ENCODE measurements at places on chromosomes 6 and 20.

DNA sequence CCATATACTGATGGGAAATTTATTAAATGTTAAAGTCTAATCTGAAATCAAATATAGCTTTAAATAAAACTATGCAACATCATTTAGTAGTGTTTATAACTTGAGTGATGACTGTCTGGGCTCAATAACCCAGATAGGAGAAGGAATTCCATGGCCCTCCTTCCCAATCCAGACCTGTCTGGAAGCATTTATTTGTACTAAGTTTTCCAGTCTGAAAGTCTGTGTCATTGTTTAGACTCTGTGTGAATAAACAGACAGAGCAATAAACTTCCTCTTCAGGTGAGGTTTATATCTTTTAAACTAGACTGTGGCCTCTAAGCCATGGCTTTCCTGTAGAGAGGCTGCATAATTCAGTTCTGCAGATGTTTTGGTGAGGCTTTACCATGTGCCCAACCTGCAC is 176.4 kb downstream of the SOX4 start:
- DNase-seq, result no peak

- no peak for DNase-seq
Measured at GRCh38 chr6:20581070-20581469, 46.8 kb downstream of the CDKAL1 start.

DNA sequence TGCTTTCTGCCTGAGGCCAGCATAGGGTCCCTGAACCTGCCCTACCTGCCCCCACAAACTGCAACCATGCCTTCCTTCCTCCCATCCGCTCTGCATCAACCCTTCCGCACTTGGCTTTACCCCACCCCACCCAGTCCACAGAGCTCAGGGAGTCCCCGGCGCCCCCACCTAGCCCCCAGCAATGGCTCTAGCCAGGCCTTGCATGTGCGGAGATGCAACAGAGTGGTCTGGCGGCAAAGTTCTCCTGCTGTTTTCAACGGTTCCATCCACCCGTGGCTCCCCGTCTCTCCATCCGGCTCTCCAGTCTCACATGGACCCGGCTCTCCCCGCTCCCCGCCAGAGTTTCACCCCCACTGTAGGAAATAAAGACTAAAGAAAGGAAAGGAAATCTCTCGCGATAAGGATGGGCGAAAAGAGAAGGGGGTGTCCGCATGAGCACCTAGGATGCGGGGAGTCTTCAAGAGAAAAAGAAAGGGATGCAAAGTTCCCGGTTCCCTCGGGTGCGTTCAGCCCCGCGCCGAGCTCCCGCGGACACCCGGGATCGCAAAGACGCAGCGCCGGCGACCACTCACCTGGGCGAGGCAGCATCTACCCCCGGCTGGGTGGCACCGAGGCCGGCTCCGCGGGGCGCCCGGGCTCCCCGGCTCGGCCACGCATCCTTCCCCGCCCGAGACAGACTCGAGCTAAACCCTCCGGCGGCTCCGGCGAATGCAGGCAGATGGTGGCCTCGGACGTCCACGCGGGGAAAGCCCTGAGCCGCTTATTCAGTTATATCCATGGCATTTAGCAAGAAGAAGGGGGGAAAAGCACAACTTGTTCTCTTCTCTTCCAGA is 579 bp downstream of the LRFN2 start:
- no peak for DNase-seq

GRCh38 chr6:111666847-111667246 is 61.2 kb upstream of the TRAF3IP2 start:
- DNase-seq, result no peak

DNA sequence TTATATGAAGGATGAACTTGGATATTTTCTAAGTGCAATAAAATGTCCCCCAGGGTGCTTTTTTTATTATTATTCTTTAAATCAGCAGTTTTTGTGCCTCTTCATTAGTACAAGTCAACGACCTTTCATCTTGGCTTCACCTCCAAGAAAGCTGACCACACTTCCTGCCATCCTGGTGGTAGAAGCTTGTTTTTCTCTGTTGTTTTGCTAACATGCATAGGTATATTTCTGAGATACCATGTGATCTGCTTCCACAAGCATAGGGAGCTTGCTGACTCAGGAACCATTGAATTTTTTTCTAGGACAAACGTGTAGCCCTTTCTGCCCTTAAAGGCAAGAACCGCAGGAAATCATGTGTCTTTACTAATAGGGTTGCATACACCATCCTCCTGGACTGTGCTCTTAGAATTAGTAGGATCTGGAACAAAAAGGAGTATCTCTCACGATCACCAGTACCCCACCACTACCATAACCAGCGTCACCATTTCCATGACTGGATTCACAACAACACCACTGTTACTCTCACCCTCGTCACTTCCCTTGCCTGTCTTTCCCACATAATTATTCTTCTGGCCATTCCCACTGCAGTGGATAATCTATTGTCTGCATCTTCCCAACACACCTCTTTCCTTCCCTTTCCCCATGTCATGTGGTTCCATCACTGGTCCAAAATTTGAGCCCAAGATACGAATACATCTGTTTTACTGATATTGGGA is 207.1 kb downstream of the MAFB start:
- no peak for DNase-seq

GRCh38 chr20:39243962-39244361 is 281.8 kb downstream of the DHX35 start:
- DNase-seq, result no peak

- DNase-seq, result no peak
Measured at GRCh38 chr20:3929713-3930060, 40.5 kb downstream of the PANK2 start.

DNA sequence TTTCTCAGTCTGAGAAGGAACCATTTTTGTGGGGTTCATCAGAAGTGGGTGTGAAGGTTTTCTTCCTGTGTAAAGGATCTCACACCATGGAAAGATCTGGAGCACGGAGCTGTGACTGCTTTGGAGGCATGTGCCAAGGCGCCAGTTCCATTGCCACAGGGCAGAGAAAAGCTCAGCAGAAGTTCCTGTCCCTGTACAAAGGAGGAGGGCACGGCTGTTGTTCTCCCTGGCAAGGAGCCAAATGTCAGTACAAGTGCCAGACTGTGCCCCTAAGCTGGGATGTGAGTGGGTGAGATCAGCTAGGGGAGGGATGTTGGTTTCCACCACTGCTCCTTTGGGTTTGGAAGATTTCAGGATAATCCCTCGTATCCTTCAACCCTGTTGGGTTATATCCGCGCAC is 117.3 kb downstream of the CRYBG1 start:
- DNase-seq, result no peak

GRCh38 chr6:117545161-117545595 is 57.1 kb downstream of the GOPC start:
- no peak for DNase-seq

DNA sequence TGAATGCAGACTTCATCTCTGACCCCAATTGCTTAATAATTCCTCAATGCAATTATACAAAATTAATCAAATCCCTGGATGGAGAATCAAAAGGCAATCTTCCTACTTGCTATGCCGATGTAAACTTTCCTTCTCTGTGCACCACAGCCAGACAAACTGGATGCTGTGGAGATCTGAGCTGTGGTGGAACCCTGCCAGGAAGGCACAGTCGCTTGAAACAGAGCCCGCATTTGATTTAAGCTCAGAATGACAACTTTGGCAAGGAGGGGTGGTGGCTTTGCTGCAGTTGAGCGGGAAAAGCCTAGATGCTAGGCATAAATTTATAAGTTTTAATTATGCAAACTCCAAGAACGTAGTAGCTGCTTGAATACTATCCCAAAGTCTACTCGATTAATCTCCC is 190.8 kb downstream of the MTFR2 start:
- no peak for DNase-seq

GRCh38 chr6:170444811-170445211 is 108.3 kb downstream of the PSMB1 start:
- DNase-seq, result no peak

GRCh38 chr20:32300647-32301046 is 23.2 kb downstream of the KIF3B start:
- no peak for DNase-seq

DNA sequence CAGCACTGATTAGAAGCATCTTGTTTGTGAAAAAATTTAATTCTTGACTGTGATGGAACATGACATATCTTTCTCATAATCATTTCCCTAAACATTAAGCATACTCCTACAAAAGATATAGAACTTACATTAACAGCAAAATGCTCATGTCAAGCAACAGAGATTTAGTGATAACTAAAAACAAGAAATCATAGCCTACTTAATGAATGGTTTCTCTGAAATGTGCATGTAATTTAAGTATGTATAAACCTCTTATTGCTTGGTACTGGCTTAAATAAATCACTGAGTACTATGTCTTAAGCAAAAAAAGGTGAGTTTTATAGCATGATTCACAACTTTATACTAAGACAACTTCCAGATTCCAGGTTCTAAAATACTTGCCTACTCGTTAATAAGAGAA is 9.3 kb downstream of the ROMO1 start:
- no peak for DNase-seq

DNA sequence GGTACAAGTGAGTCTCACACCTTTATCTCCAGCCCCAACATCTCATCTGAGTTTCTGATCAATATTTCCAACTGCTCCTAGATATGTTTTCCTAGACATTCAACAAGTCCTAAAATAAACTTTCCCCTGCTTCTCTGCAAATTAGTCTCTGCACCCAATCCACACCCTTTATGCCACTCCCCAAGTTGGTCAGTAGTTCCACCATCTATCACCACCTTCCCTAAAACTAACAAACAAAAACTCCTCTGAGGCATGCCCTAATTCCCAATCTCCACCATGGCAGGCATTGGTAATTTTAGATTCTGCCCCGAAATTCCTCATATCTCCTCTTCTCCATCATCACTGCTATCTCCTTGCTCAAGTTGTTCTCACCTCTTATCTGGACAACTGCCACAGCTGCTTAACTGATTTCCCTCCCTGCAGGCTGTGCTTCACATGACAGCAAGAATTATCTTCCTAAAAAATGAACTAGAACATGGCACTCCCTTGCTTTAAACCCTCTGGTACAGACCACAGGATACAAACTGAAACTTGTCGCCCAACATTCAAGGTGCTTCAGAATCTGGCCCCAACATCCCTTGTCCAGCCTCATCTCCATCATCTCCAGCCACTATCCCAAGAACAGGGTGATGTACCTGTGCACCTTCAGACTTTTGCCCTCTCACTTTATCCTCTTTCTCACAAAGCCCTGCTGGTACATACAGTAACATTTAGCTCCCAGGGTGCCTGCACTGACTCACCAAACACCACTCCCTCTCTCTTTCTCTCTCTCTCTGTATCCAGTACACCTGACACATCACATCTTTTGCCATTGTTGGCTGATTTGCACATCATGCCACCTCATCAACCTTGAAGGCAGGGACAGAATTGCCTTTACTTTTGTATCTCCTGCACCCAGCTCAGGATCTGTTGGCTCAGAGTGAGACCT is 55.5 kb downstream of the ZHX3 start:
- no peak for DNase-seq

- no peak for DNase-seq
Measured at GRCh38 chr6:124964764-124965105, 2.5 kb downstream of the RNF217 start.

- no peak for DNase-seq
Measured at GRCh38 chr20:61442075-61442670, 190.1 kb downstream of the CDH4 start.

DNA sequence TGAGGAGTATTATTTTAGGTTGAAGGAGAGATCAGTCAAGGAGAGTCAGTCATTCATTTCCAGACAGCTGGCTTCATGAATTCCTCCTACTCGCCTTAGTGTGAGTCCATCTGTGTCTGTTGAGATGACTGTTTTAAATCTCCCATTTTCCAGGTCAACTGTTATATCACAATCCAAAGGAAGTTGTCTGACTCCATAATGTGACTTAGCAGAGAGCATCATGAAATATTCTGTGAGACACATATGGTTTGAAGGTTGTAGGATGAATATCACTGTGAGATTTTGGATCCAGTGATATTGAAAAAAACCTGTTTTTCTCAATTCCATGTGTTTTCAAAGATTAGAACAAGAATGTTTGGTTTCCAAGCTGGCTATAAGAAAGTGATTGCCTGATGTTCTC is 530.2 kb upstream of the MAN1A1 start:
- DNase-seq, result no peak

- DNase-seq, result no peak
Measured at GRCh38 chr6:7202950-7203349, 95.2 kb downstream of the RREB1 start.

DNA sequence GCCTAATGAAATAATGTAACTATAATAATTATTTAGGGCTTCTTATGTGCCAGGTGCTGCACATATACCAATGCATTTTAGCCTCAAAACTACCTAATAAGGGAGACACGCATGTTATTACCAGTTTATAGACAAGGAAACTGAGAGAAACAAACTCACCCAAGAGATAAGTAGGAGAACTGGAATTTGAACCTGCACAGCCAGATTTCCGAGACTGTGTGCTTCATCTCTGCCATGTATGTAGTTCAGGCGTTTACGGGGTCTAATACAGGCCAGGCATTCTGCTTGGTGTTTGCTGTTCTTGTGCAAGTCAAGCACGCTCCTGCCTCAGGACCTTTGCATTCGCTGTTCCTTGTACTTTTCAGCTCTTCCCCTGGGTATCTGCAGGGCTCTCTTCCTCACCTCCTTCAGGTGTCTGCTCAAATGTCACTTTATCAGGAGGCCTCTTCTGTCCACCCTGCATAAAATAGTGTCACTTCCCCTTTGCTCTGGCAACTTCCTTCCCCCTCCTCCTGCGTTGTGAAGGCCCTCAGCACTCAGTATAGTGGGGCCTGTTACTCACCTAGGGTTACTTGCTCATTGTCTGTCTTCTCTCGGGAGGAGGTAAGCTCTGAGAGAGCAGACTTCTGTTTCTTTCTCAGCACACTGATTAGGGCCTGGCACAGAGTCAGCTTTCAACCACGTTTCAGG is 6.1 kb upstream of the NSFL1C start:
- no peak for DNase-seq

GRCh38 chr20:18323705-18324104 is 35.4 kb downstream of the ZNF133 start:
- DNase-seq, result no peak

- peak; percentile 50 for DNase-seq
Measured at GRCh38 chr6:146968041-146968760, 236.0 kb upstream of the STXBP5 start.

DNA sequence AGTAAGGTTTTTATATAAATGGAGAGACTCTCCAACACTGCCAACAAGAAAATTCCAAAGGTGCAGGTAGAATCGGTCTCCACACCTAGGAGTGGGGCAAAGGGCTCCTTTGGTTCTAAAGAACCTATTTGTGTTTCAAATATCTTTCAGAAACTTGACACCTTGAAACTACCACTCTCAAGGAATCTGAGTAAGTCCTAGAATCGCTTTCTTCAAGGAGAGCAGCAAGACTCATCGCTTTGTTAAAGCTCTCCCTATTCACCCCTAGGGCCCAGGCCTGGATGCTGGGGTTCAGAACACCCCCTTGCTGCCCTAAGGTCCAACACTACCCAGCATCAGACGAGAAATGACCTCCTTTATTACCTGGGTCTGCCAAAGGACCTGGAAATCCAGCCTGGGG is 2.0 kb downstream of the CLIC5 start:
- DNase-seq, result no peak

Measured in AG09309 (cell line).